ENCODE measurements at places on chromosomes 3 and 15.

DNA sequence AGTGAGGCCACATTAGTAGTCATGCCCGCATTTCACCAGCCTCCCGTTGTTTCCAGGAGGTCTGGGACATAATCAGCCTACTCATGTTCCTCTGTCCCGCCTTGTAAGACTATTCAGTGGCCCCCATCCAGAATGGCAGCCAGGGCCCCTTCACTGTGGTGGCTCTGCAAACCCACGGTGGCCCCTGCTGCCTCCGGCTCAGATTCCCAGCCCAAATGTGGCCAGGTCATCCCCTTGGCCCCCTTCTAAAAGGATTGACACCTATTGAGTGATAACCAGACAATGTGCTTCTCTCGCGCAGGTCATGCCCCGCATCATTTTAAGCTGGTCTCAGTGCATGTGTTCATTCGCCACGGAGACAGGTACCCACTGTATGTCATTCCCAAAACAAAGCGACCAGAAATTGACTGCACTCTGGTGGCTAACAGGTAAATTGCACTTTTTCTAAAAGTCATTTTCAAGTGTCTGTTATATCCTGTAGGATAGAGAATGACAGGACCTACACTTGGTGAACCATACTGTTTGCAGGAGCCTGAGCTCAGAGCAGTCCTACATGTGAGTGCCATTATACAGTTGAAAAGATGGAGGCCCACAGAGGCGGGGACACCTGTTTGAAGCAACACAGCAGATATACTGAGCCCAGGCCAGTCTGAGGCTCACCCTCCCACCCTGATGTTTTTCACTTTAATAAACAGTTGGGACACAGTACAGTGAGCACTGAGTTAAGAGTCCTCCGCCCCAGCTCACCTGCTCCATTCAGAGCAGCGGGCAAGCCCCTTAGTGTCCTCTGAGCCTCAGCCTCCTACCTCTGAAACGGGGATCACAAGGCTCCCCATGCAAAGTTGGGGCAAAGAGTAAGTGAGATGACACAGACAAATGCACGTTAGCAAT, 47.7 kb downstream of the PXYLP1 start:
- DNase-seq: no peak

GRCh38 chr3:113714702-113715101, 18.3 kb upstream of the USF3 start:
- DNase-seq: no peak

GRCh38 chr3:148646126-148646665, 51.5 kb upstream of the AGTR1 start:
- no peak for DNase-seq

DNA sequence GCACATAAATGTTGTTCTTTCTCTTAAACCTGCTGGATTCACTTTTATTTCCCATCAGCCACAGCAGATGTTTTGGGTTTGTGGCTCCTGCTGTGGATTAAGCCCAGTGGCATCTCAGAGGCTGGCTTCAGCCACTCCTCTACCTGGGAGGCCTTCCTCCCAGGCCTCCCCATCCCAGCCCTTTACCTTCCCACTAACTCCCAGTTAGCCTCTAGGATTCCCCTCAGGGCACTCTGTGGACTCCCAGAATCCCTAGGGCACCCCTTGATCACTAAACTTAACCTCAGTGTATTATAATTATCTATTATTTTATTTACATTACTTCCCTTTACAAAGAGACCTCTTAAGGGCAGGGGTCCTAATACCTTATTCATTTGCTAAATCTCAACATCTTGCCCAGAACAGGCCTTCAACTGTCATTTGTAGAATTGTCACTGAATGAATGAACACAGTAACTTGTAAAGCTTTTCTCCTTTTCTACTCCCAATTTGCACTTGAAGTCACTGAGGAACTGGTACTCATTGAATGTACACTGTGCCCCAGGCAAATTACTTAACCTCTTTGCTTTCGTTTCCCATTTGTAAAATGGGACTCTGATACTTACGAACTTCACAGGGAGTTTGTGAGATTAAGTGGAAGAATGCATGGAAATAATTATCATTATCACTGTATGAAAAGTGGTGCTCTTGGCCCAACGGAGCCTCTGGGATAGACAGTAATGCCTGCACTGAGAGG, 8.3 kb downstream of the CCDC13 start:
- DNase-seq: no peak

DNA sequence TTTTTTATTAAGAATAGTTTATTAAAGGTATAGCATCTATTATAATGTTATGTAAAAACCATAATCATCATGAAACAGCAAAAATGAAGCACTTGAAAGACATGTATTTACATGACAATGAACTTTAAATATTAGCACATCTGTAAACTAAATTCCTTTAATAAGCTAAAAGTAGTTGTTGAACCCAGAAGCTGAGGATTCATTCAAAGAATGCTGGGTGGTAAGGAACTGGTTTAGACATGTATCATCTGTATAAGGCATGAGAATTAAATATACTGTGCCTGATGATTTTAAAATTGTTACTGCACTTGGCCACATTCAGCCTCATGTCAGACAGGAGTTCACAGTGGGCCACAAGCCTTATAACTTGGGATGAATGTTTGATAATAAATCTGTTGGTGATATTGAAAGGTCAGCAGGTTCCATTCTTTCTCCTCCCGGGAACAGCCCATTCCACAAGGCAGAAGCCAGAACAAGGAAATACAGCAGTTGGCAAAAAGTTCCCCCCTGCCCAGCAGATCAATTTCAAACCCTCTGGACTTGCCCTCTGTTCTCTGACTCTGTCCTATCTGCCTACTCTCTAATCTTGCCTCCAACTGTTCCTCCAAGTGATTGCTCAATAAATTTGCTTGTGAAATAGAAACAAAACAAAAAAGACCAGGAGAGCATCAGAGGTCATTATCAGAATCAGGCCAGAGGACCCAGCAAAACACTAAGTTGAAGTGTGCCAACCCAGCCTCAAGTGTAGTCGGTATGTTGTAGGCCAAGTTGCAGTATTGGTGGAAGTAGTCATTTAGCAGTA, 49.8 kb upstream of the TEX264 start:
- no peak for DNase-seq

- no peak for DNase-seq
Measured at GRCh38 chr3:134030379-134031347, 938 bp upstream of the SLCO2A1 start.

GRCh38 chr3:56976651-56977560, 83.6 kb upstream of the SPATA12 start:
- DNase-seq: no peak

DNA sequence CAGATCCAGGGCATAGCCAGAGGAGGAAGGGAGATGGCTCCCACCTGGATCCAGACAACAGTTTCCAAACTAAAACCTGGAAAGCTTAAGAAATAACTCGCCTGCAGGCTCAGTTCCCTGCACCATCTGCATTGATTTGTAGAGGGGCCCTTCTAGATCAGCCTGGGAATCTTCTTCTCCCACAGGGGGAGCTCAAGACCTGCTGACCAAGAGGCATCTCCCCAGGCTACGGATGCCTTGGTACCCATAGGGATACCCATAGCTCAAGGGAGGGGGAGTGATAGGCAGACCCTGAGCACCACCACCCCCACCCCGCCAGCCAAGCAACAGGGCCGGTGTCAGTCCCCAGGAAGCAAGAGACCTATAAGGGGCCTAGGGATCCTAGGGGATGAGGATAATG, 28.0 kb upstream of the DCLK3 start:
- DNase-seq: no peak

DNA sequence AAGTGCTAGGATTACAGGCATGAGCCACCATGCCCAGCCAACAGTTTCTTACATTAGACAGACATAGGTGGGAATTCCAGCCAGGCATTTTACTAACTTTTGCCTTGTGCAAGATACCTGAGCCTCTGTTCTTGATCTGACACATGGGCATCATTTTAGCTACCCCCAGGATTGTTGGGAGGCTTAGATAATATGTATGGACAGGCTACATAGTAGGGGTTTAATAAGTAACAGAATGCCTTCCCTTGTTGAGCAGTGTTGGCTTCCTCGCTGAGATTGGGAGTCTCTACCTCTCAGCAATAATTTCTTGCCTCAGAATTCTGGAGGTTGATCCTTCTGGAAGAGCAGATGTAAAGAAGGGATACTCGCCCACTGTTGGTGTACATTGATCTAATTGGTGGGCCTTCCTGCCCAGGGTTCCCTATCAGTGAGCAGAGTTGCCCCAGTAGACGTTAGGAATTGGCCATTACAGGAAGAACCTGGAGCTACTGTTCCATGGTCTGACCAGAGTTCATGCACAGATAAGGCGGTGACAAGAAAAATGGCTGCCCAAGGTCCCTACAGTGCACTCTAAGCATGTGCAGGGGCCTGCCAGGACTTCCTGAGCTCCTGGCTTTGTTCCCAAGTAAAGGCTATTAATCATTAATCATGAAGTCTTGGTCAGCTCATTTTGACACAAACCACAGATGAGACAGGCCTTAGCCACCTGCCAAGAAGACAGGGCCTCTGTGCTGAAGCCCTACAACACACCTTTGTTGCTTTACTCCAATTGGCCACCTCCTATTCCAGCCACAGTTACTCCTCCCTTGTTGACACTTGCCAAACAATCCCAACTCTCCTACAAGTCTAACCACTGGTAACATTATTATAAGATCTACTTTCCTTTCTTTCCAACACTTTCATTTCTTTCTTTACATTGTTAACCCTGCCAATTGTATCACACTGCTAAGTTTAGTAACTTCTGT, 5.0 kb upstream of the IL17RE start:
- no peak for DNase-seq

DNA sequence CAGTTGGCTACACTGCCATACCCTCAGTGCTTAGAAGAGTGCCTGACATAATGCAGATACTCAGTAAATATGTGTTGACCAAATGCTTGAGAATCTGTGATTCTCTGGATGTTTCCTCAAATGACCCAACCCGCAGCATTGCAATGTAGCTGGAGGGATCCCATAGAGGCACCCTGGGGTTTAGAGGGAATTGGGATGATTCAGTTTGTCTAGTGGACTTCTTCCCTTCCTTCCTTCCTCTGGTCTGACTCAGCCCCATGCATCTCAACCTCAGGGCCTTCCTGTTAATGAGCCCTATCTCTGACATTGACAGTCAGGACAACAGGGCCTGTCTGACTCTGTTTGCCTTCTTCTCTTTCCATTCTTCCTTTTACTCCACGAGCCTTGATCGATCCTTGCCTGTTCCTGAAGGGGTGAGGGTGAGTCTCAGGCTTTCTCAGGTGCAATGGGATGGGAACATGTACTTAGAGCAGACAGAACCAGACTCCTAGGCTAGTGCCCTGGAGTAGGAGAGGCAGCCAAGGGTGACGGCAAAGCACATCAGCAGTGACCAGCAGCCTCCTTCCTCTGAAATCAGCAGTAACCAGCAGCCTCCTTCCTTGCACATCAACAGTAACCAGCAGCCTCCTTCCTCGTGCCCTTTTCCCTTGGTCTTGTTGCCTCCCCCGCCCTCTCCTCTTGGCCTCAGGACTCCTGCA, 78.2 kb downstream of the DGKG start:
- no peak for DNase-seq

- DNase-seq: no peak
Measured at GRCh38 chr15:51114437-51115119, 19.9 kb upstream of the TNFAIP8L3 start.

GRCh38 chr3:52352566-52352965, 36.4 kb downstream of the DNAH1 start:
- DNase-seq: no peak

DNA sequence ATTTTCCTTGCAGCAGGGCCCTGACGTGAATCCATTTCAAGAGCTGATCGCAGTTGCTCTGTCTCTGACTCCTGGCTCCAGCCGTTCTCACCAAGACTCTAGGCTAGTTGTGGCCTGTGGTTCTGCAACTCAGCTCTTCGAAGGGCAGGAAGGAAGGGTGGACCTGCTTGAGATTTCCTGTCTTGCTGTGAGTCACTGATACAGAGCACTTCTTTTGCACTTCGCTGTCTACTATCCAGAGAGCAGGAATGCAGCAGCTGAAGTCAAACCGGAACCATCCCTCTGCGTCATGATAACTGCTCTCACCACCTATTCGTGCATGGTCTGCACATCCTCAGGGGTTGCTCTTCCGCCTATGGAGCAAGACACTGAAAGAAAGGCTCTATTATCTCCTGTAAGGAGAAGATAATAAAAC, 59.7 kb downstream of the RAP2B start:
- peak; percentile 99 for DNase-seq

DNA sequence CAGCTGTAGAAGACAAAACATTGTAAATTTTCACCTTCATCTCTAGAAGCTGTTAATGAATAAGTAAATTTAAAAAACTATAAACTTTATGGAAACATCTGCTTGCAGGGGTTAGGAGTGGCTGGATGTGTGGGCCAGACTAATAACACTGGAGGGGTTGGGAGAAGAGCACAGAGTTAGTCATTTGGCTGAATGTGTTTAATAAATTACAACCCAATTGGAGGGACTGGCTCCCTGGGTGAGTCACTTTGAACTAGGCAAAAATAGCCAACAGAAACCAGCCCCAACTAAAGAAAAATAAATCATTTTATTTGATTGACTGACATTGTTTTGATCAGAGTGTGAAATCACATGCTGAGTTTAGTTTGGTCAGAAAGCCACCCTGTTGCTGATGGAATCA, 21.8 kb downstream of the DGKG start:
- no peak for DNase-seq

GRCh38 chr3:42803414-42804105, 730 bp downstream of the HIGD1A start:
- DNase-seq: no peak

DNA sequence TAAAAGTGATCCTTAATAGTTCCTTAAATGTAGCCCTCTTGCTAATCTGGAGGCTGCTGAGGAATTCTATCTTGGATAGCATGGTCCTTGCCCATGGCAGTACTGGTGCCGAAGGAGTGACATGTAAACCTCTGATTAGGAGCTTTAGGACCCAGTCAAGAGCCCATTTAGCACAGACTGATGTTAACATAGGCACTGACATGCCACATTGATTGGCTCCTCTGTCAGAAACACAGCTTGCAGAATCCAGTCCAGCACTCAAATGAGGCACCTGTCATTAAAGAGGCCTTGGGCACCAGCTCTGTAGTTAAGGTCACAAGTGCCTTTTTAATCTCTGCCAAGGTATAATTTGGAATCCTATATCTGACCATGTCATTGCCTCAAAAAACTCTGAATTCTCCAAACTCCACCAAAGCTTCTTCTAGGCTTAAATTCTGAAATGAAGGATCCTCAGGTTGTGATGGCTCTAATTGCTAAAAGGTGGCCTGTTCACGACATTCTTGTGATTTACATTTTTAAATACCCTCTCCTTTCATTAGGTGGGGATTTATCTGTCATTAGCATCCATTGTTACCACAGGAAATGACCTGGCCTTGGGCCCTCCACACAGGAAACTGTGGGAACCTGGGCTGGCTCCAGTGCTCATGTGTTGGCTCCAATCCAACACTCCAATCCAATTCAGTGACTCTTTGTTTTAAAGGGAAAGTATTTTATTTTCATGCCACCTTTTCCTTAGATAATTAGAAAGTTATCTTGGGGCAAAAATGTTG, 57.3 kb upstream of the RNF7 start:
- DNase-seq: no peak

- DNase-seq: no peak
Measured at GRCh38 chr3:64122476-64122875, 99.2 kb upstream of the PSMD6 start.
